HFFc6 (cell line): ENCODE measurements at places on chromosomes 3 and 15. TPM values are rescaled to one million over a fixed set of nuclear protein-coding genes. Genes with fewer than 3 reads are reported as not detected.

DNA sequence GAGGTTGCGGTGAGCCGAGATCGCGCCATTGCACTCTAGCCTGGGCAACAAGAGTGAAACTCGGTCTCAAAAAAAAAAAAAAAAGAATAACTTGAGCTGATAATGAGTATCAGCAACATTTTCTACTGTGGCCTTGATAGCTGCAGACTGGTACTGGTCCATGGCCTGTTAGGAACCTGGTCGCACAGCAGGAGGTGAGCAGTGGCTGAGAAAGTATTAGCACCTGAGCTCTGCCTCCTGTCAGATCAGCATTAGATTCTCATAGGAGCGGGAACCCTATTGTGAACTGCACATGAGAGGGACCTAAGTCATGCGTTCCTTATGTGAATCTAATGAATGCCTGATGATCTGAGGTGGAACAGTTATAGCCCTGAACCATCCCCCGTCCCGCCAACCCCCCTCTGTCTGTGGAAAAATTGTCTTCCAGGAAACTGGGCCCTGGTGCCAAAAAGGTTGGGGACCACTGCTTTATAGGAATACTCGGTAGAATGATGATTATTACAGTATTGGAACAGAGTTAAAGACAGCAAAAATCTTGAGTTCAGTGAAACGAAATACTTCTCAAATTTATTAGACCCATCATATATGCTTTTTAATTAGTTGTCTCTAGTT is 126.0 kb downstream of the ZNF609 start:
- no peak for DNase-seq

DNA sequence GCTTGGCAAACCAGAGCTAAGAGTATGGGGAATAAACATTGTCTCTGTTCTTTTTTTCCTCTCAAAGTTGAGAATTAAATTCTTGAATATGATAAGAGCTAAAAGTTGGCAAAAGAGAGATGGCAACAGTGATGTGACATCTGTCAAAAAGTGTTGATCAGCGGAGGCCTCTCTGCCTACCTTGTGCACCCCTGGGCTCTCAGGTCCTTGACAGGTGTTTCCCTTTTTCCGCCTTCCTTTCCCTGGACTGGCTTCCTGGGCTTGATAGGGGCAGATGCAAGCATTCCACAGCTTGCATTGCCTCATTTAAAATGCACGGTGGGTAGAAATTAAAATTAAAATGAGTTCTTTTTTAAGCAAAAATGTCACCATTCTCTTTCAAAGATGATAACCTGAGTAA is 84.2 kb downstream of the NSUN3 start:
- DNase-seq: no peak

DNA sequence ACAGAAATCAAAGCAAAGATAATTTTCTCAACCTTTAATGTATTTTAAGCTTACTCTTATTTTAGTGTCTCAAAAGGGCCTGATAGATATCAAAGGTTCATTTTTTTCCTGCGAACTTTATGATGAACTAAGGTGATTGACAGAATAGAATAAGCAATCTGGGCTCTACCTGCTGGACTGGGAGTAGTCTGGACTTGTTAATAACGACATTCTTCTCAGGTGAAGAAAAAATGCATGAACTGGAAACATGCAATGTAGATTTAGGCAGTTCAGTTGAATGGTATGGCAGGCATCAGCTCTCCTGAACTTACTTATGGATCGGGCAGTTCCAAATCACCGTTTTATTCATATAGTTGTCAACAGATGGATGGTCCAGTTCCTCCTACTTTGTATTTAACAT is 189.7 kb upstream of the ZBTB20 start:
- DNase-seq: no peak

GRCh38 chr3:175336406-175337133 is 477.4 kb downstream of the NAALADL2 start:
- DNase-seq: no peak

- DNase-seq: no peak
Measured at GRCh38 chr3:152317184-152317583, 48.5 kb downstream of the MBNL1 start.

- DNase-seq: no peak
Measured at GRCh38 chr15:61184431-61184830, 44.7 kb downstream of the RORA start.

- DNase-seq: peak; percentile 1
Measured at GRCh38 chr15:96462768-96463750, 132.6 kb downstream of the NR2F2 start.

- DNase-seq: no peak
Measured at GRCh38 chr15:98003996-98004395, 43.5 kb downstream of the ARRDC4 start.

DNA sequence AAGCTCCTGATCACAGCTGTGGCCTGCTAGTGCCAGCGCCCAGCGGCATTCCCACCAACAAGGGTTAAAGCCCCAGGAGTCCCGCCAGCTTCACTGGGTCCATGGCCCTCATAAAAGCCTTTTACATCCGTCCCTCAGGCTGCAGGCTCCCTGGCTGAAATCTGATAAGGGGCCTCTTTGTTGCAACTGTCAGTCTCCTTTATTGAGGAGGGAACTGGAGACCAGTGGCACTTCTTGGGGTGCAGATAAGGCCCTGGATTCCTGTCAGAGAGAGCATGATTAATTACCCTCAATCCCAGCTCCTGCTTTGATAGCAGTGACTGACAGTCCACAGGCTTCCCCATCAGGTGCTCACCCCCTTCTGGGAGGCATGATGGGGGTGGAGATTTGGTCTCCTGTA is 30.9 kb upstream of the CLK3 start:
- DNase-seq: no peak

- peak; percentile 2 for DNase-seq
Measured at GRCh38 chr3:70358978-70359580, 46.6 kb upstream of the MDFIC2 start.

- DNase-seq: no peak
Measured at GRCh38 chr3:169077394-169077906, 586.1 kb downstream of the MECOM start.

- no peak for DNase-seq
Measured at GRCh38 chr3:45904931-45905330, 18.6 kb downstream of the CCR9 start.

DNA sequence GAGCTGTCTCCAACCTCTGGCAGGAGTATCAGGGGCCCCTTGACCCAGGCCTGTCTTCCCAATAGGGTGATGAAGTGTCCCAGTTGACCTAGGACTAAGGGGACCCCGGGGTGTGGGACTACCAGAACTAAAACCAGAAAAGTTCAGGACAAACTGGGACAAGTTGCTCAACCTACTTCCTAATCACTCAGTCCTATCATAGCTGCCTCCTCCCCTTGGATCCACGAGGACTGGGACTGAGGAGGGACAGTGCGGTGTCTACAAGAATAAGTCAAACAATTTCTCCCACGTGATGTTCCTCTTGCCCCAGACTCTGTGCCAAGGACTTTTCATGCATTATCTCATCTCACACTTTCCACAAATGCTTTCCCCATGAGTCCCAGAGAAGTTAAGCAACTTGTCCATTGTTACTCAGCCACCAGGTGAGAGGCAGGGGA is 49.4 kb upstream of the SLCO2A1 start:
- DNase-seq: no peak

- DNase-seq: no peak
Measured at GRCh38 chr3:121126033-121126706, 218.2 kb downstream of the STXBP5L start.

- peak; percentile 67 for DNase-seq
Measured at GRCh38 chr15:43958861-43959330, 132.1 kb downstream of the WDR76 start.

DNA sequence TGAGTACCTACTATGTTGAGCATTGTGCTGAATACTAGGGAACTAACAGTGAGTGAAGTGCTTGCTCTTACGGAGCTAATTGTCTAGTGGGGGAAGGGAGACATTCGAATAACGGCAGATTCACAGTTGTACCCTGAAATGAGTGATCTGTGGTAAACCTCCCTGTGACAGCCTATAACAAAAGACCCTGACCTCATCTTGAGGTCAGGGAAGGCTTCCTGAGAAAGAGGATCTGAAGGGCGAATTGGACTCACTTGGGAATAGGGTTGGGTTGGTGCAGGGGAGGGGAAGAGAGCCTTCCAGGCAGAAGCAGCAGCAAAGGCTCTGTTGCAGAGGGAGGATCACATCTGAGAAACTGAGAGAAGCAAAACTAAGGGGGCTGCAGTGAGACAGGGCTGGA is 13.2 kb downstream of the HPS3 start:
- DNase-seq: no peak

- DNase-seq: no peak
Measured at GRCh38 chr3:119351581-119351980, 57.4 kb downstream of the ARHGAP31 start.

- no peak for DNase-seq
Measured at GRCh38 chr3:43684944-43685343, 5.8 kb upstream of the ABHD5 start.

DNA sequence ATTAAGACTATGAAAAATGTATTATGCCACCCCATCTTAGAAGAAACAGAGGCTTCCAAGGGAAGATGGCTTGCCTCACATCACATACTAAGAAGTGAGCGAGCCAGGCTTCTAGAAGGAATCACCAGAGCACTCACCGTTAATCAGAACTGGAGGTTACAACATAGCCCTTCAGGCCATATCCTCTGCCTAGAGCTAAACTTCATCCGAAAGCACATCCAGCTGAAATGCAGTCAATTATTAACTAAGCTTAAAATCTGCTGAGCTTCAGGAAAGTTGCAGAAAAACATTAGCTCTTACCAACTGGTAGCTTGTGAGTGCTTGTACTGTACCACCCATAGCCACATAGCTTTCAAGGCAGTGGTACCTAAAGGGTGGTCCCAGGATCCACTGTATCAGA is 483.2 kb downstream of the TBL1XR1 start:
- DNase-seq: no peak

DNA sequence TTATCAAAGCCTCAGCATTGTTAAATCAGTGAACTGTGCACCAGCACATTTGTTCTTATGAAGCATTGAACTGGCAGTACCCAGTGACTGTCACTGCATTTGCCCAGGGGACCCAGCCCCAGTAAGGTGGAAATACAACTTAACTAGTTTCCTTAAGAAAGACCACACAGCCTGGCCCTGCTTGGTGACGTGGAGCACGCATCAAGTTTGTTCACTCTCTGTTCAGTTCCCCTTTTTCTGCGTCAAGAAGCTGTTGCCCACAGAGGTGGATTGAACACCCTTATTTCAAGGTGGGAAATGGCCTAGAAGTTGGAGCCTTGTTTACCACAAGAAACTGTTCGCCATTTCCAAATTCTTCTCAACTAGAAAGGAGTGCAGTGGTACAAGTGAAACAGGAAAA is 69.9 kb upstream of the AGBL1 start:
- DNase-seq: no peak

DNA sequence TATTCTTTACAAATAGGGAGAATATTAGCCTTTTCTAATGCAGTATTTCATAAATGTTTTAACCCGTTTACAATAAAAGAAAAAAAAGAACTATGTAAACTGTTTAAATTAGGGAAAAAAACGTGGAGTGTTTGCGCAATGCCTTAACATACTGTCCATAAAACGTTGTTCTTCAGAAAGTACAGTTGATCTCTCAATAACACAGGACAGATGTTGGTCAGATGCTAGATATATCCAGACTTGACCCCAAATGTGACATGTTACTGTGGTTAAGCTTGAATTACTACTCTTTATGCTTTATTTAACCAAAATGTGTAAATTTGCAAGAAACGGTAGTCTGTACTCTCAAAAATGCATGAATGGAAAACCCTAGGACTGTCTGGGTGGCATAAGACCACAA is 110.3 kb downstream of the PLOD2 start:
- DNase-seq: no peak

DNA sequence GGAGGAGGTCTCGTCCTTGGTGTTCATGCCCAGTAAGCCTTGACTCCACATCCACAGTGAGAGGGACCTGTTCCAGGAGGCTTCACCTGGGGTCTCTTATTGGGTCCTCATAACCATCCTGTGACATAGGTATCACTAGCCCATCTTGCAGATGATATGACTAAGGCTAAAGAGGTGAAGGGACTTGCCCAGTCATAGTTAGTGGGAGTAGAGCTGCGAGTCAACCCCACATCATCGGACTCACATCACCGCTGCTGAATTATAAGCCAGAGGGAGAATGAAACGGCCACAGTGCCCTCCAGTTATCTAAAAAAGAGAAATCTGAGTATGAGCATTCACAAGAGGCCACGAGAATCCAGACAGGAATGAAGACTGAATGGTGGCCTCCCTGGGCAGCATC is 66.0 kb downstream of the MESD start:
- peak; percentile 7 for DNase-seq

DNA sequence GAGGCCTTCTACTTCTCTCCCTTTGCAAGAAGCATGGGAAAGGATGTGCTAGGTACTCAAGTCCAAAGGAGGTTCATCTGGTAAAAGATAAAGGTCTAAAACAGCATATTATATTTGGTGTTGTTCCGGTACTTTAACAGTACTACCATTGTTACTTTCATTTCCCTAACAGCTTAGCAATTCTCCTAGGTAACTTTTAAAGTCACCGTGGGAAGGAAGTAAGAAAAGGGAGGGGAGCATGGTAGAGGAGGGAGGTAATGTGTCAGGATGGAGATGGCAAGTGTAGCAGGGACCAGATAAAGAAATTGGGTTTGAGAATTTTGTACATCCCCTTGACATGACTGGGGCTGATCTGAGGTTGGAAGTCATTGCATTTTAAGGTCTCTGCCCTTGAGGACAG is 89.4 kb upstream of the SKOR1 start:
- no peak for DNase-seq

- no peak for DNase-seq
Measured at GRCh38 chr15:85788771-85789495, 5.8 kb downstream of the KLHL25 start.

DNA sequence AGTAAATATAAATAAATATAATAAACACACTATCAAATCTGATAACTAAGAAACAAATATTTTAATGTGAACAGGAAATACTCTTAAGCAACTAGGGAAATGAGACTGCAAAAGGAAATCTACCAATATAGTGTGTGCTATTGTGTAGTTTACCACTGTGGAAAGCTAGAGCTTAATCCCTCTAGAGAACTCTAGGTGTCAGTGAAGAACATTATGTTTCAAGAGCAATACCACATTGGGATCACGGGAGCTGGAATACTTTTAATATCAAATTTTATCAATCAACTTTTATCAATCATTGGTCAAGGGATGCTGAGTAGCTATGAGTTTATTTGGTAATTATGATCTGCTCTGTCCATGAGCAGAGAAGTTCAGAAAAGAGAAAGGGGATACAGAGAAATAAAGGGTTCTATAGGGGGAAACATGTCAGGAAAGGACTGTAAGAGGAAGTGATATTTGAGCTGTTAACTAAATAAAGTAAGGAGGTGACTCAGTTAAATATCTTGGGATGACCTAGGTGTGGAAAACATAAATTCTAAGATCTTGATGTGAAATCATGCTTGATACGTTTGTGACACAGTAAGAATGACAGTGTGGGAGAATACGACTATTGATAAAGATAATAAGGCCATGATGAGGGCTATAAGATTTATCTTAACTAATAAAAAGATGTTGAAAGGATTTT is 762.2 kb upstream of the ALCAM start:
- peak; percentile 50 for DNase-seq

TRPM1 gene
- 0.17 to 0.29 TPM in 2 of 3 replicates, not detected in the other for total RNA-seq

ARIH2 gene
- 63.7 to 71.9 TPM (median 65.1 TPM) in 3 replicates for total RNA-seq

ANKUB1 gene
- not detected in 3 replicates for total RNA-seq

TSC22D2 gene
- 50.3 to 81.2 TPM (median 65.5 TPM) in 3 replicates for total RNA-seq

VIPR1 gene
- total RNA-seq: not detected in 3 replicates

NR2F2 gene
- 120 and 160 TPM in 2 replicates for total RNA-seq

HYAL1 gene
- total RNA-seq: 0.25 TPM in 1 of 3 replicates, not detected in the others

ARGFX gene
- not detected in 3 replicates for total RNA-seq

B4GALT4 gene
- total RNA-seq: 52.9 to 60.0 TPM (median 57.0 TPM) in 3 replicates

CCR4 gene
- not detected in 3 replicates for total RNA-seq
